ENCODE measurements at places on chromosomes 5 and 9.
A peak's percentile ranks its signal among the peaks of the same experiment; 100 is the strongest.

- no peak for DNase-seq
Observed at GRCh38 chr5:38601133-38601862, 44.9 kb upstream of the LIFR start.

GRCh38 chr5:14914623-14915260, 43.2 kb upstream of the ANKH start:
- peak; percentile 65 for DNase-seq

DNA sequence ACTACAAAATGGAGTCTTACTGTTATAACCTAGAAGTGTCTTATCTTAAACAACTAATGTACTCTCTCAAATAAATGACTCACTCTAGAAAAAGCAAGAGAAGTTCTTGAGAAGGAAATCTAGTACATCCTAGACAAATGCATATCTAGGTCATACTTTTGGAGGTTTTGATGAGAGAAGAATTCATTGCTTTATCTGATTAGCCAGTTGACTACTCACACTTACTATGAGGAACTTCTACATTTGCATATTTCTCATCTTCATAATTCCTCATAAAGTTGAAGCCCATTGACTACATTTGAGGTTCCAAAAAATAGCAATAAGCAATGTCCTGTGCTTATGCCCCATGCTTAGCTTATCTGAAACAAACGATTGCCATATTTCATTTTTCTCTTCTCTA, 2.8 kb downstream of the JAKMIP2 start:
- no peak for DNase-seq

- DNase-seq = no peak
Observed at GRCh38 chr5:41695920-41696582, 174.2 kb downstream of the OXCT1 start.

- no peak for DNase-seq
Observed at GRCh38 chr9:108780942-108781734, 74.6 kb downstream of the ACTL7B start.

DNA sequence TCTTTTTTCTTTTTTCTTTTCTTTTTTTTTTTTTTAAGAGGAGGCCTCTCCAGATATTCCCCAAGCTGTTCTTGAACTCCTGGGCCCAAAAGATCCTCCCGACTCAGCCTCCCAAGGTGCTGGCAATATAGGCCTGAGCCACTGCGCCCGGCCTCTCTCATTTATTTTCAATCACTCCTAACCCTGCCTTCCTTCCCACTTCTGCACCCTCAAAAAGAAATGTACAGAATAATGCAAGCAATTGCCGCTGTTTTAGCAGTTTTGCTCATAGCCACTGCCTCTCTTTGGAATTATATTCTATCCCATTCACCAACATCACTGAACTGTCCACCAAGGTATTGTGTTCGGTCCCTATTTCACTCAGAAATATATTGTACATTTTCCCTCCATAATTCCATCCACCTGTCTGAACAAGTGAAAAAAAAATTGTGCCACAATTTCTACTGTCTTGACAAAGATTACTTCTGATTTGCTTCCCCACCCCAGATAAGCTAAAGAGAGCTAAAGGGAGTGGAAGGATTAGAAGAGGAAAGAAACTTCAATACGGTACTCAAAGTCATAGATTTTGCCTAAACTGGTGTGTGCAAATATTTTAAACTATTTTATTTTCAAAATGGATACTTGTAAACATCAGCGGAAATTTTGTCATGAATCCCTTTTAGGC, 1.9 kb downstream of the FNBP1 start:
- no peak for DNase-seq

DNA sequence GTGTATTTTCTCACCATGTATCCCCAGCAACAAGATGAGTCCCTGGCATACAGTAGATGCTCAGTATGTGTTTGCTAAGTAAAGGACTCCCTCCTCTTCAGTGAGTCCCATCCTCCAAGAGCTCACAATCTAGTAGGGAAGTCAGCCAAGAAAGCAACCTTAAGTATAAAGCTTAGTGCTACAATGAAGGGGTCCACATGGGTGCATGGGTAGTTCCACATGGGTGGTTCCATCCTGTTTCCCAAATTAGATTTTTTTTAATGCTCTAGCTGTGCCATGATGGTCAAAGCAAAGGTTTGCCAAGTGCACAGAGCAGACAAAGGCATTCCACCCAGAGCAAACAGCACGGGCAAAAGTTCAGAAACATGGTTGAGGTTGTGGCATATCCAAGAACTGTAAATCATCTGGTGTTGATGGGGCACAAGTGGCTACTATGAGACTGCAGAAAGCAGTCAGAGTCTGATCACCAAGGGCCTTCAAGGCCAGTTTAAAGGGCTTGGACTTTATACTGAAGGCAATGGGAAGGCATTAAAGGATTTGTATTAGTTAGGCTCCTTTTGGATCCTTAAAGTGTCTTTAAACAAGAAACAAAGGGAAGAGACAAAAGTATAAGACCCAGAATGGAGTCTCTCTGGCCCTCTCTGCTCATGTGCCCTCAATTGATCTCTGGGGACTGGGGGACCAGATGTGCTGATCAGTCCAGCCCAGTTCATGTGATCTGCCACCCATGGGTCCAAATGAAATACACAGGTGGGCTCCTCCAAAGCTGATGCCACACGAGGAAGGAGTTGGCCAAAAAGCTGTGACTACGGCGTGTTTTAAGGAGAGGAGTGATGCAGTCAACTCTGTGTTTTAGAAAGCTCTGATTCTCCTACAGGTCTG, 9.0 kb upstream of the CPLX2 start:
- DNase-seq = no peak

- DNase-seq = no peak
Observed at GRCh38 chr9:12760758-12761157, 14.1 kb upstream of the LURAP1L start.

DNA sequence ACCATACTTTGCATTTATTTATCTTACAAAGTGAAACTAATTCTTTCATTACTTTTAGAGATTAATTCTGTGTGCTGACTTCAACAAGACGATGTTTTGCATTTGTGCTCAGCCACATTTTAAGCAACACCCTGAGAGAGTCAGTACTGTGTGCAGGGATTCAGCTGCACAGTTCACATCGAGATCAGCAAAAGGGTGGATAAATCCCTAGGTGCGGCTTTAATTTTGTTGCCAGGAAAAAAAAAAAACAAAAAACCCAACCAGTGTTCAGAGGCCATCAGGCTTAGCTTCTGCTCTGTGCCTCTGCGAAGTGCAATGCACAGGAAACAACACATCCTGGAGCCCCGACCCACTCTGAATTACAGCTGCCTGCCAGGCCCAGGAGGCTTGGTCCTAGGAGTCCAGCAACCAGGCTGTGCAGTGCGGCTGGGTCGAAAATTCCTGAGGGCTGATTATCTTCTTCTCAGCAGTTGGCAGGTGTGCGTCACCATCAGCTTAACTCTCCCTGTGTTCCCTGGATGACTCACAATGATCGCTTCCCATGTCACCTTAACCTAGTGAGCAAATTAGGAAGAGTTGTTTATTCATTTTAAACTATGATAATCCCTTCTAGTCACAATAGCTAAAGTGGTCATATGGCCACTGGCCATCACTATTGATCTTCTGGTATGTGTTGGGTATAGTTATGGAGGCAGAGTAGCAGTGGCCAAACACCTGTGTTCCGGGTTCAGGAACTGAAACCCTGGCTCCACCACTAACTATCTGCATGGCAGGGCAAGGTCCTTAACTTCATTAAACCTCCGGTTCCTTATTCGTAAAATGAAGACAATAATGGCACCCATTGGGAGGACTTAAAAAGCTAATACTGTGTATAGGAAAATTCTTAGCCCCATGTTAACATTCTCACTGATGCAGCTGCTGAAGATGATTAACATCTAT, 31.2 kb upstream of the NDUFB6 start:
- DNase-seq = no peak

DNA sequence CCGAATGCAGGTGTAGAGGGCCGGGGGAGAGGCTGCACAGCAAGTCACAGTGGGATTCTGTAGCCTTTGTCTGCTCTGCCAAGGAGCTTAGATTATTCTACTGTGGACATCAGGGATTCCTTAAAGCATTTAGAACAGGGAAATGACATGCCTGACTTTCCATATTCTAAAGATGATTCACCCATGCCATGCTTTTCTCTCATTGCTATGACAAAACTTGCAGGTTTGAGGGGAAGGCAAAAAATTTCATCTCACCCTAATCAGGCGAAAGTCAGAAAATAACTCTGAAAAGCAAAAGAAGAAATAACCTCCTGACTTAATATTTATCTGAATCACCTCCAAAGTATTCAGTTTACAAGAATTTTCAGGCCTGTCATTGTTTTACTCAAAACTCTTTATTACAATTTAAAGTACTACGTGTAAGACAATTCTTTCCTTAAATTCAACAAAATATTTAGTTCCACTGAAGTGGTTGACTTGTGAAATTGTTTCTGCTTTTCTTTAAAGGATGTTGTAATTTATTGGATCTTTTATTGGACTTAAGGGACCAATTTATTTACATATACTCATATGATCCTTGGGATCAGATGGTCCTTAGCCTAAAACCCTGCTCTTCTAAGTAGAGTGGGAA, 30.0 kb upstream of the GAS1 start:
- no peak for DNase-seq

DNA sequence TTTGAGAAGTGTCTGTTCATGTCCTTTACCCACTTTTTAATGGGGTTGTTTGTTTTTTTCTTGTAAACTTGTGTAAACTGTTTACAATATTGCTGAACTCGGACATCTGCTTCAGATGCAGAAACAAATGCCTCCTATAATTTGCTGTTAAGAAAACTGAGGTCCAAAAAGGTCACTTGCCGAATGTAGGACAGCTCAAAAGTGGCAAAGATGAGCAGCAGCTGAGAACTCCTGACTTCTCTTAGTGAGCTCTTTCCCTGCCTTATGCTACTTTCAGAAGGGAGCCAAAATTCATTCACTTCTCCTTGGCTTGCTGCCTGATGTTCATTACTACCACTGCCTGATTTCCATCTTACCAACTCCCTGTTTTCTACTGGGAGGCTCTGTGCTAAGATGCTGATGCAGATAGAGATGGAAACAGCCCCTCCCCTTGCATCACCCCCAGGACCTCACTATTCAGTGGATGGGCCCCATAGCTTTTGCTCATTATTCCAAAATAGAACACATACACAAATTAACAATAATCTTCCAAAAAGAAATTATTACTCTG, 60.1 kb downstream of the SEMA6A start:
- DNase-seq = no peak

GRCh38 chr5:1016036-1016435, 7.4 kb downstream of the NKD2 start:
- DNase-seq = no peak

DNA sequence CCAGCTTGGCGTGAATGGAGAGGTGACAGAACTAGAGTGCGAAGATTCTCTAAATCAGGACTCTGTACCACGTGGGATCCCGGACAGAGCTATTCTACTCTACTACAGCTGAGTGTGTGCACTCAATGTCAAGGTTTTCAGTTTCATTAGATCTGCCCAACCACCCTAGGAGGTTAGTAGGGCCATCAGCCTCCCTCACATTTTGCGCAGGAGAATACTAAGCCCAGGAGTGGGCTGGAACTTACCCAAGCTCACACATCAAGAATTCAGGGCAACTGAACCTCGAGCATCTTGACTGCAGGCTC, 68.3 kb upstream of the TBC1D2 start:
- no peak for DNase-seq

GRCh38 chr5:179187681-179188575, 127.8 kb downstream of the ZNF354C start:
- DNase-seq = no peak

DNA sequence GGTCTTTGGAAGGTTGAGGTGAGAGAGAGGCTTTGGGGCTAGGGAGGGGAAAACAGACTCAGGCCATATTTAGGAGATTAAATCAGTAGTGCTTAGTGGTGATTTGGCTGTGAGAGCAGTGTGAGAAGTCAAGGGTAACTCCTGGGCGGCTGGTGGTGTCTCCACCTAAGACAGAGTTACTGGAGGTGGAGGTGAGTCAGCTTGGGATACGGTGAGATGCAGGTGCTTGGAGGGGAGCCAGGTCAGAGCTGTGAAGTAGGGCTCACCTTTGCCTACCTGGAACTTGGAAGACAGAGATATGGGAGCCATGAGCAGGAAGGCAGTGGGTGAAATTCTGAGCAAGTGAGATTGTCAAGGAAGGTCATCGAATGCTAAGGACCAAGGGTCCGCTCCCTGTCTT, 24.5 kb downstream of the RGS3 start:
- DNase-seq = no peak

DNA sequence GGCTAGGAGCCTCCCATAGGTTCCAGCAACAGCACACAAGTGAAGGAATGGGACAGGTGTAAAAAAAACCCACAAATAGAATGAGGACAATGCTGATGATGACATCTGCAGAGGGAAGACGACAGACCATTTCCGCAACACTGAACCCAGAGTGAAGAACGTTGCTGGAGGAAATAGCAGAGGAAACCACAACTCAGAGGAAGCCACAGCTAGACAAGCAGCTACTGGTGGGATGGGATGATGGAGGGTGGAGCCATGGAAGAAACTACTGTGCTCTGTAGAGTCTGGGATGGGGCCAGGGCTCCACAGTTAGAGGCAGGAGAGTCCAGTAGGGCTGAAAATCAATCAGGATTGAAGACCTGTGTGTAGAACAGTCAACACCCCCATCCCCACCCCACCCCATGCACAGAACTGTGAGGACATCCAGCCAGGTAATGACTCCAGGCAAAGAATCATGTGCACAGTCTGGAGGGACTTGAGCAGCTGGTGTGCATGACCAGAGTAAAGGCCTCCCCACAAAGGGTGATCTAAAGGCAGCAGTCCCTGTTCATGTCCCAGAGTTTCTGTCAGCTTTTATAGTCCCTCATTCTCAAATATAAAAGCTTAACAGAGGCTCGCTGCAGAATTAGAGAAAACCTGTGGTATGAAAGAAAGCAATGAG, 65.2 kb upstream of the SPIN1 start:
- peak; percentile 34 for DNase-seq

GRCh38 chr9:82404196-82404870, 415.8 kb downstream of the SPATA31D1 start:
- no peak for DNase-seq

All from non-pigmented ciliary epithelial cell (primary cell).